ENCODE measurements at places on chromosomes 12 and 14.

DNA sequence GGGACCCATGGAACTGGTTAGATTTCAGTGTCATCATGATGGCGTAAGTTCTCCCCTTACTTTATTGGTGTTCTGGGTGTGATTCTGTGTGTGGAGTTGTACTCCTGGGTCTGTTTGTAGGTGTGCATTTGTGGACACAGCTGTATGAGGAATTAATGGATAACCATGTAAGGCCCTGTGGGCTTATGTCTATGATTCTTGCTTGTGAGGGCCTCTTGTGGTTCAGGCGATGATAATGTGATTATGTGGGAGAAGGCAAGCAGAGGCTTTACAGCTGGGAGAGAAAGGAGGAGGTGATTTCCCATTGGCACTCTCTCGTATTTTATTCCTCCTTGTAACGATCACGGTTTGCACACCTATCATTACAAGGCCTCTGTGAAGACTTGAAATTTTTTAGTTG, 96.1 kb downstream of the SCN8A start:
- DNase-seq: no peak

GRCh38 chr12:79932357-79932756, 2.5 kb downstream of the PPP1R12A start:
- DNase-seq: no peak

DNA sequence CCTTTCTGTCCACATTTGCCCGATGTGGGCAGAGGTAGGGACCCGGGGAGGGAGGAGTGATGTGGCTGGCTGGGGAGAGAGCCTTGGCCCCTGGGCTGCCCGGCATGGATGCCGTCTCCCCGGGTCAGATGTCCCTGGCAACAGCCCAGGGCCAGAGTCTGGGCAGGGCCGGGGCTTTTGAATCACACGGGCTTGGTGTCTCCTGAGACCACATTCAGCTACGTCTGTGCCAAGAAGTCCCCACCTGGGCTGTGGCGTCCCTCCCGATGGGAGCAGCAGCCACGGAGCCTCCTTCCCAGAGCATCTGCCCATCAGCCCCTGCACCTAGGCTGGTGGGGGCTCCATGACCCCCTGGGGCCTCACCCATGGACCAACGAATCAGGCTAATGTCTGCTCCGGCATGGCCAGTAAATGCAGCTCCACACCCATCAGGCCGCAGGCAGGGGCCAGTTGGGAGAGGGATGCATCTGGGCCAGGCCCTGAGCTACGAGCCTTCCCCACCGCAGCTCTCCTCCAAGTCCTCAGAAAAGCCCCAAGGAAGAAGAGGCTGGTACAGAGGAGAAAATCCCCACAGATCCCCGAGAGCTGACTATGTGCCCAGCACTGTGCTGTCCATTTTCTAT, 109.4 kb downstream of the RFLNA start:
- DNase-seq: no peak

DNA sequence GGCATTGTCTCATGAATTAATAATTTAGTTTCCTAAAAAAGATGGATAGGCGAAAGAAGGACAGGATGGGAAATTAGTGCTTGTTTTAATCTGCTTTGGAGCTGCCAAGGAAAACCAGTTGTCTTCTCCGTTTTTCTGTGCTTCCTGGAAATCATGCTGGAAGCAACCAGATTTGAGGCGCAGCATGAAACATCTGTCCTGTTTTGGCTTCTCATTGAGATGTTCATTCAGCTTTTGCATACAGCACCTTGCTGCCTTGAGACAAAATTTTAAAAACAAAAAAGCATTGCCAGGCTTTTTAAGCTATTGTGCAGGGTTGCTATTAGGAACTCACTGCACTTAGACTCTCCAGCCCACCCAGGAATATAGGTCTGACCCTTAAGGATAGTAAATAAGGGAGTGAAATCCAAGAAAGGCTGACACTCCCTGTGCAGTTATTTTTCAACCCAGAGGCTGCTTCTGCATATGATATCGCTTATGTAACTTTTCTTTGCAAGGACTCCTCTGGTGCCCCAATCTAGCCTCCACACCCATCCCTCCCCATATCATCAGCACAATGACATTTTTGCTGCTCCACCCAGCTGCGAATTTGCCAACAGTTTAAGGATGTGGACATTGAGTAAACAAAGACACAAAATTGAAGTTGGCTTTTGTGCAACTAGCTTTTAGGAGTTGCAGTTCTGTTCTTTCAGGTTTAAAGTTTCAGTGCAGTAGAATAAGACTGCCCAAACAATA, 46.9 kb upstream of the MDM1 start:
- no peak for DNase-seq

GRCh38 chr14:105146181-105146975, 22.2 kb downstream of the JAG2 start:
- no peak for DNase-seq

- DNase-seq: no peak
Measured at GRCh38 chr12:85147331-85147730, 111.2 kb downstream of the LRRIQ1 start.

DNA sequence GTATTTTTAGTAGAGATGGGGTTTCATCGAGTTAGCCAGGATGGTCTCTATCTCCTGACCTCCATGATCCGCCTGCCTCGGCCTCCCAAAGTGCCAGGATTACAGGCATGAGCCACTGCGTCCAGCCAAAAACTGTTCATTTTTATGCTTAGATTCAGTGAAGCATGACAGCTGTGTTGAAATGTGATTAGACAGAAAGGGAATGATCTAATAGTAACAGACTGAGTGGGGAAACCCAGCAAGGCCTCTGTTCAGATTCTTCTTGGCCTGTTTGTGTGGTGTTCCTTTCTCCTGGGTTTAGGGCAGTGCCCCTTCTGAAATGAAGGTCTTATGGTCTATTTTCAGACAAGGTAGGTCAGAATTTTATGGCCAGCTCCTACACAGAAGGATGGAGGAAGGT, 11.8 kb upstream of the ABCD4 start:
- no peak for DNase-seq

GRCh38 chr12:2233034-2233433, 180.2 kb downstream of the CACNA1C start:
- no peak for DNase-seq

DNA sequence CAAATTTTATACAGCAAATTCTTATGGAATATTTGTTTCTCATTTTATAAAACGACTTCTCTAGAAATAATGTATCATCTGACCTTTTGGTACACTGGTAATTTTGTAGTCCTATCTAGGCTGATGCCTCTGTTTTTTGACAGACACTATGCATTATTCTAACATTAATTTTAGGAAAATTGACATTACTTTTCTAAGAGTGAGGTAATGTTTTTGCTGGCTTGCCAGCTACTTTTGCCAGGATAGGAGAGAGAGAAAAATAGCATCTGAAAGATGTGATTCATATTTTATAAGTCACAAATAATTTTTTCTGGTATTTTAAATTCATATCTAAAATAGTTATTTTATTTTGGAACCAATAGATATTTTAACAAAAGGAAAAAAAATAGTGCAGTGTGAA, 153.5 kb downstream of the CCDC91 start:
- no peak for DNase-seq

DNA sequence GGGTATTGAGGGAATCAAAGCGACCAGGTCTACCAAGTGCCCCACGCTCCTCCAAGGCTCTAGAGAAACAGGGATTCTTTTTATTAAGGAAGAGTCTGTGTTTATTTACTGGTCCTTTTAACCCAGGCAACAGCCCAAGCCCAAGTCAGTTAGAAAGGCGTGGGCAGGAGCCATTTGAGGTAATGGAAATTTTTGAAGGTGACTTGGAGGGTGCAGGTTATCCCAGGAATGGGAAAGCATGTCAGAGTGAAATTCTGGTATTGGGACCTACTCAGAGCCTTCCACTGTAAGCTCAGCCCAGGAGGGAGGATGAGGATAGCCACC, 2.9 kb downstream of the SLC6A12 start:
- no peak for DNase-seq

DNA sequence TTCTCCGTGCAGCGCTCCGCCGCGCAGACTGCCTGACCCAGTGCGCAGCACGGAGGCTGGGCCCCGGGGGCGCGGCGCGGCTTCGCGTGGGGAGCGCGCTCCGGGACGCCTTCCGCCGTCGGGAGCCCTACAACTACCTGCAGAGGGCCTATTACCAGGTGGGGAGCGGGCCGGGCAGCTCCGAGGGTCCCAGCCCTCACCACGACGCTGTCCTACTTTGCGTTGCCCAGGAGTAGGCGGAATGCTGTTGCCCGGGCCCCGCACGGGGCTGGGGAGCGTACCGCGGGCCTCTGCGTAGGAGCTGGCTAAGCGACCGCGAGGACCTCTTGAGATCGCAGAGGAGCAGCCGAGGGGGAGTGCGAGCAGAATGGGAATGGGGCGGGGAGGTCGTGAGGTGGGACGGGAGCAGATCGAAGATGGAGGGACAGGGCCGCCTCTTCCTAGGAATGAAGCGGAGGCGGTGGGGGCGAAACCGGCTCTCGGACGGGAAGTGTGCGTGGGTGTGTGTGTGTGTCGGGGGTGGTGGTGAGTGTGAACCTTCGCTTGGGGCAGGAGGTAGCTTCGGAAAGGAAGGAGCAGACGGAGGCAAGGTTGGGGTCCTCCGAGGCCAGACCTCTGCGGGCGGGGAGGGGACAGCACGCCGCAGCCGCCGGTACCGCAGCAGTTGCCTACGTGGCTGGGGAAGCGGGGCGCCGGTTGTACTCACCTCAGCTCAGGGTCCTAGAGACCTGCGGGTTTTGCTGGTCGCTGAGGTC, 751 bp downstream of the P3H3 start:
- no peak for DNase-seq

GRCh38 chr14:101046071-101046470, 142.5 kb upstream of the RTL1 start:
- DNase-seq: no peak

GRCh38 chr12:113274848-113275247, 53.6 kb downstream of the TPCN1 start:
- DNase-seq: no peak

- no peak for DNase-seq
Measured at GRCh38 chr14:89957791-89958190, 2.1 kb downstream of the TDP1 start.

DNA sequence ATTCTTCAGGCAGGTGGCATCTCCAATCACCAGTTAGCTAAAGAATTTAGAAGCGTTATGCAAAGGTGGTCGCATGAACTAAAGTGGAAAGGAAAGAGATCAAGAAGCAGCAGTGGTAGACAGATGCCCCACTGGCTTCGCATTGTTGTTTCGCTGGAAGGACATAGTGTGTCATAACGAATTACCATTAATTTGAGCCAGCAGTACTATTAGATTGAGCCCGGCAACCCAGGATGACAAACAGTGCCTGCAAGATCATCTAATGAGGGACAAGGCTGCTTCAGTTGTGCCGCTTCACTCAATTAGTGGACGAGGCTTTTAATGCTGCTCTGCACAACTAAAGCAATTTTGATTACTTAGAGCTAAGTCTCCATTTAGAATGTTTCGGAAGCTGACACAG, 274.5 kb upstream of the SOX5 start:
- no peak for DNase-seq

GRCh38 chr12:16531621-16532020, 74.3 kb downstream of the LMO3 start:
- DNase-seq: no peak

DNA sequence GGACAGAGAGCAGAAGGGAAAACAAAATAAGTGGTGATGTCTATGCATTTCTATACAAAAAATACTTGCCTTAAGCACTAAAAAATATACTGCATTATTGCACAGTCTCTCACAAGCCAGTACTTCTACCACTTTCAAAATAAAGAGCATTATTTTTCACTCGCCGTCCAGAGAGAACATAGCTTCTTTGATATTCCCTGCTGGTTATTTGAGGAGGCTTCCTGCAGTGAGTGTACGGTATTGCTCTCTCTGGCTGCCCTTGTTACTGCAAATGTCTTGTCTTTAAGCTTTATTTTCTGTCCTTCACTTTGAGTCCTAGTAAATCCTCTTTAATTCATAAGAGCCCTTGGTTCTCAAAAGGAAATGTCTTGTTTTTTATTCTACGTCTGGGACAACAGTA, 81.1 kb downstream of the EML1 start:
- DNase-seq: no peak

- DNase-seq: no peak
Measured at GRCh38 chr14:59438195-59438647, 27.0 kb downstream of the GPR135 start.

GRCh38 chr14:50344116-50344775, 32.1 kb downstream of the DMAC2L start:
- DNase-seq: no peak

DNA sequence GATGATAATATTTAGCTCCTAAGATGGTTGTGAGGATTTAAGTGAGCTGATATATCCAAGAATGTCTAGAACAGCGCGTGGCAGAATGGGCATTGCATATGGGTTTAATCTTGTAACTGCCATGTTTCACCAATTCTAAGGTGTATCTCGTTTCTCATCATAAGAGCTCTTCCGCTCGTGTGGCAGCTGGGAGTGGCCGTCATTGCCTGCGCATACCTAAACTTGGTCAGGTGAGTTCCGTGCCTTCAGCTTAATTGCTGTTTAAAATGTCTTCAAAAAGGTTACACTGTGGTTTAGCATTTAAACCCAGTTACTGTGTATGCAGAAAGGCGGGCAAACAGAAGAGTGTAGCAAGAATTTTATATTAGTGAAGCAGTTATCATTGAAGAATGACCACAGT, 4.5 kb upstream of the AQP2 start:
- DNase-seq: no peak

GRCh38 chr14:53491256-53491883, 338.2 kb upstream of the DDHD1 start:
- DNase-seq: no peak

GRCh38 chr14:99647411-99647810, 2.5 kb downstream of the HHIPL1 start:
- DNase-seq: no peak

GRCh38 chr12:102769323-102769916, 147.6 kb downstream of the PAH start:
- DNase-seq: peak; percentile 2

GRCh38 chr12:69580074-69580473, 5.2 kb upstream of the CCT2 start:
- DNase-seq: no peak

- no peak for DNase-seq
Measured at GRCh38 chr14:20376071-20376588, 32.7 kb downstream of the PARP2 start.

DNA sequence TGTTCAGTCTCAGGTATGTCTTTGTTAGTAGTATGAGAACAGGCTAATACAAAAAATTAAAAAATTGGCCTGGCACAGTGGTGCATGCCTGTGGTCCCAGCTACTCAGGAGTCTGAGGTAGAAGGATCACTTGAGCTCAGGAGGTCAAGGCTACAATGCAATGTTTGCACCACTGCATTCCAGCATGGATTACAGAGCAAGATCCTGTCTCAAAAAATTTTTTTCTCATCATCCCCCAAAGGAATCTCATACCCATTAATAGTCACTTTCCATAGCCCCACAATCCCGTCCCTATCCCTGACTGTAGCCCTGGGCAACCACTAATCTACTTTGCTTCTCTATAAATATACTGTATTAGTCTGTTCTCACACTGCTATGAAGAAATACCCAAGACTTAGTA, 57.8 kb downstream of the TTC8 start:
- DNase-seq: no peak

DNA sequence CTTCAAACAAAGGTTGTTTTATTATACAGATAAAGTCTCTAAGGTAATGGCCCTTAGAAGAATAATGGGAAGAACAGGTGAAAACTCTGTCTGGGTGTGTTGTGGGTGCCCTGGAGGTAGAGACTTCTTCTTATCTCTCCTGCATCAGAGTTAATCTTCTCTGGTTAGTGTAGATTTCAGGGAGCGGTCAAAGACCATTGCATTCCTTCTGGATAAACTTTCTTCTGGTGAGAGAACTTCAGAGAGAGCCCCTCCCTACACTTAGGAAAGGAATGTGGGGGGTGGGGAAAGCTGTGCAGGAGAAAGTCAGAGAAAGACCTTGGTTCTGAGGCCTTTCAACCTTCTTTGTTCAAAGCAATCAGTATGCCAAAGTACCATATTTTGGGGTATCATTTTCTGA, 658.5 kb downstream of the DIO2 start:
- no peak for DNase-seq

GRCh38 chr12:87953256-87953860, 75.8 kb downstream of the C12orf50 start:
- DNase-seq: no peak

All from stimulated activated CD8-positive, alpha-beta memory T cell treated with anti-CD3 and anti-CD28 coated beads, Interleukin-12 subunit alpha, Interleukin-12 subunit beta, amount 100 ng/mL, for 1 hour (primary cell).